ENCODE measurements at places on chromosomes 5 and 9. TPM values are rescaled to one million over a fixed set of nuclear protein-coding genes. Genes with fewer than 3 reads are reported as not detected.

SPINK7 gene
- not detected for total RNA-seq

PCDHAC2 gene
- total RNA-seq = 0.32 TPM

PCDHGA10 gene
- 2.1 TPM for total RNA-seq

KIAA1958 gene
- total RNA-seq = 5.4 TPM

IFNE gene
- total RNA-seq = 0.16 TPM

SLCO6A1 gene
- not detected for total RNA-seq

ACTBL2 gene
- under 0.01 TPM for total RNA-seq

TUSC1 gene
- total RNA-seq = 6.8 TPM

CARD19 gene
- 64.9 TPM for total RNA-seq

RAB3C gene
- total RNA-seq = 2.3 TPM

EXOSC2 gene
- 22.0 TPM for total RNA-seq

IFNA17 gene
- not detected for total RNA-seq

SPATA9 gene
- total RNA-seq = not detected

SH3TC2 gene
- total RNA-seq = 8.6 TPM

SOWAHA gene
- total RNA-seq = not detected

GPR151 gene
- total RNA-seq = not detected

SPATA31C2 gene
- not detected for total RNA-seq

LURAP1L gene
- total RNA-seq = 11.3 TPM

ANXA2R gene
- total RNA-seq = 13.0 TPM

CKMT2 gene
- total RNA-seq = 0.16 TPM

NNT gene
- 115 TPM for total RNA-seq

SPINK6 gene
- total RNA-seq = not detected

CDC20B gene
- not detected for total RNA-seq

LCN6 gene
- not detected for total RNA-seq

TRIM7 gene
- 2.0 TPM for total RNA-seq

ANKRD31 gene
- under 0.01 TPM for total RNA-seq

UGT3A1 gene
- not detected for total RNA-seq

PTPRD gene
- 2.0 TPM for total RNA-seq

TTC39B gene
- total RNA-seq = 4.0 TPM

SLC22A4 gene
- 4.7 TPM for total RNA-seq

TTC23L gene
- not detected for total RNA-seq

IFNA13 gene
- total RNA-seq = not detected

CBY3 gene
- total RNA-seq = not detected

SLC6A7 gene
- not detected for total RNA-seq

GRIA1 gene
- total RNA-seq = not detected

PCDHA6 gene
- total RNA-seq = 0.13 TPM

SLC4A9 gene
- under 0.01 TPM for total RNA-seq

CCL21 gene
- total RNA-seq = 0.76 TPM

SEMA5A gene
- 0.31 TPM for total RNA-seq

PCDHB6 gene
- total RNA-seq = 0.25 TPM

DMRT2 gene
- total RNA-seq = not detected

CAMK2A gene
- total RNA-seq = not detected

NOXA1 gene
- total RNA-seq = 2.1 TPM
